ENCODE measurements at places on chromosomes 7 and 10.

DNA sequence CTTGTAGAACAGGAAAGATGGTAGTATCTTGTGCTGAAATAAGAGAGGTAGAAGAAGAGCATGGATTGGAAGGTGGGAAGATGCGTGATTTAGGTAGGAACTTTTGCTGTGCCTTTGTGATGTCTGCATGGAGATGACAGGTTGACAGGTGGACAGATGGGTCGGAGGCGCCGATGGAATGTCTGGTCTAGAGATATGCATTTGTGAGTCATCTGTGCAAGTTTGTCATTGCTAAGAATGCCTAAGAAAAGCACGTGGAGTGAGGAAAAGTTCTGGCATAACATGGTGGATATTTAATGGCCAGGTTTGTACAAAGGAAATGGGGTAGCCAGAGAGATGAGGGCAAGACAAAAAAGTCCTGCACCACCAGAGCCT lies 76.0 kb upstream of the ARMC3 start:
- no peak for DNase-seq

- peak; percentile 28 for DNase-seq
These were observed 92.4 kb upstream of the JCAD start for GRCh38 chr10:30151581-30152389.

DNA sequence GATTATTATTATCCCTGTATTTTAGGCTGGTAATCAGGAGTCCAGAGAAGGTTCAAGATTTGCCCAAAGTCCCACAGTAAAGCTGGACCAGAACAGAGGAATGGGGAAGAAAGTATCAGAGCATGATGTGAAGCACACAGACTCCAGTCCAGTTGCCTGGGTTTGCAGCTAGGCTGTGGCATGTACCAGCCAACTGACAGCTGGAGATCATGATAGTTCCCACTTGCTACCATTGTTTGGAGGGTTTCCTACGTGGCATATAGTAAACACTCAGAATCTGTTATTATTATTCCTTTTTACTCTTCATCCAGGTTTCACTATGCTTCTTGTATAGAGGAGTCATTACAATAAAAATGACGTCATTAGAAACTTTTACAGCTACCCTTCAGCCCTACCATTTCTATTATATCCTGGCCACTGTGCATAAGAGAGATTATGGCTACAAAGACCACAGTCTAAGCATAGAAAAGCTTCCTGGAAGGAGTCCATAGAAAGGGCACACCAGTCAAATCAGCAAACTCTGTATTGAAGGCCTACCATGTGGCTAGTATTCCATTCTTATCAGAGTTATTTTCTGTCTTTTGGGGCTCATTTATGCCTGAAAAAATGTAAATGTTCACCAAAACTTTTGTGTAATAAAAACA lies 66.6 kb downstream of the MTPN start:
- DNase-seq: no peak

DNA sequence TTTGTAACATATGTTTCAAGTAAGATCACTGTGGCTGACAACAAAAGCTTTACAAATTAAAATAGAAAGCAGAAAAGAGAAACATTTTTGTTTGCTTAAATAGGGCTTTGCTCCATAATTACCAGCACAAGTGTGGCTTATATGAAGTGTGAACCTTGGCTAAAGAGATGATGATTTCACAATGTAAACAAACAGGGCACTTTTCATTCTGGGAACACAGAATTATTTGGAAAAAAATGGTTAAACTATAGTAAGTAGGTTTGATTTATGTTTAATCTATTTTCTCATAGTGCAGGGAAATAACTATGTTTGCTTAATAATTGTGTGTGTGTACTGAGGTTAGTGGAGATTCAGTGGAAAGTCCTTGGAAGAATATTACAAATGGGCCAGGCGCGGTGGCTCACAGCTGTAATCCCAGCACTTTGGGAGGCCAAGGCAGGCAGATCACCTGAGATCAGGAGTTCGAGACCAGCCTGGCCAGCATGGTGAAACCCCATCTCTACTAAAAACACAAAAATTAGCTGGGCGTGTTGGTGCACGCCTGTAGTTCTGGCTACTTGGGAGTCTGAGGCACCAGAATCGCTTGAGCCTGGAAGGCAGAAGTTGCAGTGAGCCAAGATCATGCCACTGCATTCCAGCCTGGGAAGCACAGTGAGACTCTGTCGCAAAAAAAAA lies 19.1 kb upstream of the OTUD1 start:
- no peak for DNase-seq

DNA sequence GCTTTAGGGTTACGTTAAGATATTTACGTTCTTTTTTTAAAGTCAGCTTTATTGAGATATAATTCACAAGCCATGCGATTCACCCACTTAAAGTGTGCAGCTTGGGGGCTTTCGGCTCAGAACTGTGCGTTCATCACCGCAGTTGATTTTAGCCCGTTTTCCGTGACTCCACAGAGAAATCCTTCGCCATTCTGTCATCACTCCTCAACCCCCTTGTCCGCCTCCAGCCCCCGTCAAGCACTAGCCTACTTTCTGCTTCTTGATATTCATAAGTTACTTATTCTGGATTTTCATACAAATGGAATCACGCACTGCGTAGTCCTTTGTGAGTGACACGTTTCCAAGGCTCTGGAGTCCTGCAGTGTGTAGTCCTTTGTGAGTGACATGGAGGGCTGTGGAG lies 20.4 kb downstream of the FAM20C start:
- DNase-seq: no peak

- DNase-seq: peak; percentile 34
These were observed 173.6 kb downstream of the ARHGAP12 start for GRCh38 chr10:31754803-31755624.

DNA sequence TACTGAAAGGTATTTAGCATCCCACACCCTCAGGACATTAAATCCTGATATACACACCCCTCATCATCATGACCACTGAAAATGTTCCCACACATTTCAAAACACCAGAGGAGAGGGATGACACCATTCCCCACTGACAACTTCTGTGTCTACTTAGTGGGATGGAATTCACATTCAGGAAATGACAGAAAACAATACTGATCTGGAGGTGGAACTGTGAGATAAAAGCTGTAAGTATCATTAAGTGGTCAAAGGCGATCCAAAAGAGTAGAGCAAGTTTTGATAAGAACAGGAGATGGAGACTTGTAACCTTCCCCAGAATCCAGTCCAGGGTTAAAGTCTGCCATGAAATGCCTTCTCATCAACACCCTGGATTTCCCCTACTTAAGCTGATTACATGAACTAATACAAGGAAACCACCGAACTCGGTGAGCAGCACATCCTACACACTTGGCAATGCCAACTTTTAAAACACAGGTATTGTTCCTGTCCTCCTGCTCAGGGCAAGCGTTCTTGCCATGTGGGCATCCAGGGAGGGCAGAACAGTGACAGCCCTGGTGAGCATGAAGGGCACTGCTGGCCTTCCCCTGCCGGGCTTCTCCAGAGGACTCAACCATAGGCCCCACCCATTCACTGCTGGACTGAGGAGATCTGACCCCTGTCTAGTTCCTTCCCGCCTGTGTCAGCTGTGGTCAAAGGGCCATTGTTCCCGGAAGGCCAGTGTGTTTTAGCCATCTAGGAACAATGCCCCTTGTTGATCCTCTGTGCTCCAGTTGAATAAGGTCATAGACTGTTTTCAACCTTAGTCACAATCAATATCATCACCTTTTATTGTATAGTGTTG lies 85.0 kb downstream of the SGMS1 start:
- DNase-seq: no peak

DNA sequence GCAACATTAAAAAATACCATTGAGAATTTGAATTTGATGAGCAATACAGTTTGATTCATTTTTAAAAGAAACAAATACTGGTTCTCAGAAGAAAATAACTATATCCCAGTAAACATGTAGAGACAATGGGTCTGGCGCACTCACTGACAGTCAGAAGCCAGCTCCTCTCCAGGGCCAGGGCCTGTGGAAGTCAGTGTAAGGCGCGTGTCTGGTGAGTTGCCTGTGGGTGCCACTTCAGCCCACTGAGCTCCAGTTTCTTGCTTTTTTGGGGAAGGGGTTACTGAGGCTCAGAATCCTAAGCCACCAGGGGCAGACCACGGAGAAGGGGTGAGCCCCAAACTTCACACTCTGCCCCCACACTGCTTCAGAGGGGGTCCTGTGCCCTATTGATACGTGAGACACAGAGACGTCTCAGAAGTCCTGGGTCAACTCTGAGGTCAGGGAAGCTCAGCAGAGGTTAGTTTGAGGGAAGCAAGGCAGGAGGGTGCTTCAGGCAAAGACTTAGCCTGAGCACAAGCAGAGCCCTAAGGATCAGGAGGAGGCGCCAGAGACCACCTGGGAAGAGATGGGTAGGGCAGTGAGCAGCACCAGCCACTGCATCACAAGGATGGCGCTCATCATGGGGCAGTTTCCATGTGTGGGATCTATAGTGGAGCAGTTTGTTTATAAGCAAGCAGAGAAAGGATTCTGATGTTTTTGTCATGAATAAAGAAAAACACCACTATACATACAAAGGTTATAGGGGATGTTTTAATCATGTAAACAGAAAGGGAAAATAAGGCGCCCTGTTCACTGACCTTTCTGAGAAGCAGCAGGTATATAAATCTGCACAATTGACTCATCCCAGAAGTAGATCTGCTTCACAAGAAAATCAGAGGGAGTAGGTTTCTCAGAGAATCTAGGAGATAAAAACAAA lies 95.7 kb downstream of the PKD1L1 start:
- peak; percentile 5 for DNase-seq

GRCh38 chr7:26429168-26429567 lies 137.5 kb downstream of the SNX10 start:
- DNase-seq: no peak

- no peak for DNase-seq
These were observed 30.1 kb upstream of the PRLHR start for GRCh38 chr10:118625504-118625903.

- DNase-seq: no peak
These were observed 432.2 kb upstream of the KLF6 start for GRCh38 chr10:4217187-4217586.

- DNase-seq: no peak
These were observed 3.0 kb upstream of the EBF3 start for GRCh38 chr10:129966889-129967578.

- DNase-seq: no peak
These were observed 77.8 kb downstream of the BAMBI start for GRCh38 chr10:28754930-28755718.

DNA sequence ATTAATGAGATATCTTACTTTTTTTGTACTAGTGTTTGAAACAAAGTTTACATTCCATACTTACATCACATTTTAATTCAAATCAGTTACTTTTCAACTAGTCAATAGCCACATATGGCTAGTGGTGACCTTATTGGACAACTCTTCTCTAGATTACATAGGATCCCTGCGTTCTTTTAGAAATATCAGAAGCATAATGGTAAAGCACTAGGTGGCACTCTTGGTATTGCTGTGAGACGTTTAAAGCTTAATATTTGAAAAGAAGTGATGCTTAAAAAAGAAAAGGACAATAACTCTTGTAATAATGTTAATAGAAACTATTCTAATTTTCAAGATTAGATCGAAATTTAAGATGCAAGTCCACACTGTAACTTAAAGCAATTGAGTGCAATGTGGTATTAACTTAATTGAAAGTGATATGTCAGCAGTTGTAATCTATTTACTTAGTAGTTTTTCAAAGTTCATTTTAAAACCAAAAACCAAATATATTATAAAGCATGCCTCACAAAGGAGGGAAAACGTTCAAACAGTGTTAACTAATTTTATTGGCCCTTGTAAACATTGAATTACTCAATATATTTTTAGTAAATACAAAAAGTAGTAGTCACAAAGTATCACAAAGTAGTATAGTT lies 339.1 kb downstream of the ATRNL1 start:
- DNase-seq: peak; percentile 15

GRCh38 chr10:122299423-122300075 lies 28.5 kb downstream of the BTBD16 start:
- DNase-seq: no peak

GRCh38 chr7:100064162-100064561 lies 14.6 kb downstream of the ZSCAN21 start:
- no peak for DNase-seq

DNA sequence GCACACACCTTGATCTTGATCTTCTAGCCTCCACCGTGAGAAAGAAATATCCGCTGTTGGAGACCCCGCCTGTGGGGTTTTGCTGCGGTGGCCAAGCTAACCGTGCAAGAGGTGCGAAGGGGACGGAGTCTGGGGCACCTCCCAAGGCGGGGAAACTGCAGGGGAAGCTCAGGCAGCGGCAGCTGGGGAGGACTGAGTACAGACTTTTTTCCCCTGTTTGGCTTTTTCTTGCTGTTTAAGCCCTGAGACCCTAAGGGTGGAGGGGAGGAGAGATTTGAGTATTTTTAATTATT lies 108.0 kb downstream of the DNAJB6 start:
- DNase-seq: no peak

DNA sequence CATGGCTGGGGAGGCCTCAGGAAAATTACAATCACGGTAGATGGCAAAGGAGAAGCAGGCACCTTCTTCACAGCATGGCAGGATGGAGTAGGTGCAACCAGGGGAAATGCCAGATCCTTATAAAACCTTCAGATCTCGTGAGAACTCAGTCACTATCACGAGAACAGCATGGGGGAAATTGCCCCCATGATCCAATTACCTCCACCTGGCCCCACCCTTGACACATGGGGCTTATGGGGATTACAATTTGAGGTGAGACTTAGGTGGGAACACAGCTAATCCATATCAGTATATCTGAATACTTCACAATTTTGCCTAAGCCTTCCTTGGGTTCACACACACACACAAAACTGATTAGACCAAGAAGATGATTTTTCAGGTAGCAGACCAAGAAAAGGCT lies 145.1 kb upstream of the COL1A2 start:
- DNase-seq: peak; percentile 71

DNA sequence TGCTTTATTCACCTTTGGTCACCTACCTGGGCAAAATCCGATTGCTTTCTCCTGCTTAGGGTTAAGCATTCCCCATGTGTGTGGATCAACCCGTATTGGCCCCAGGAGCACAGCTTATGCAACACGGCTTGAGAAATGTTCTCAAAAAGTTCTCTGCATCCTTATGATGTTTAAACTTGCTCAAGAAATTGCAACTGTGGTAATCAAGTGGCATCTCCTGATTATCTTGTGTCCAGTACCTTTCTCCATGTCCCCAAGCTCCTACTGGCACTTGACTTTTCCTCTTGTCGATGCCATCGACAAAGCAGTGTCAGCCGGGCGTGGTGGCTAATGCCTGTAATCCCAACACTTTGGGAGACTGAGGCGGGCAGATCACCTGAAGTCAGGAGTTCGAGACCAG lies 4.7 kb upstream of the PKD2L1 start:
- no peak for DNase-seq

DNA sequence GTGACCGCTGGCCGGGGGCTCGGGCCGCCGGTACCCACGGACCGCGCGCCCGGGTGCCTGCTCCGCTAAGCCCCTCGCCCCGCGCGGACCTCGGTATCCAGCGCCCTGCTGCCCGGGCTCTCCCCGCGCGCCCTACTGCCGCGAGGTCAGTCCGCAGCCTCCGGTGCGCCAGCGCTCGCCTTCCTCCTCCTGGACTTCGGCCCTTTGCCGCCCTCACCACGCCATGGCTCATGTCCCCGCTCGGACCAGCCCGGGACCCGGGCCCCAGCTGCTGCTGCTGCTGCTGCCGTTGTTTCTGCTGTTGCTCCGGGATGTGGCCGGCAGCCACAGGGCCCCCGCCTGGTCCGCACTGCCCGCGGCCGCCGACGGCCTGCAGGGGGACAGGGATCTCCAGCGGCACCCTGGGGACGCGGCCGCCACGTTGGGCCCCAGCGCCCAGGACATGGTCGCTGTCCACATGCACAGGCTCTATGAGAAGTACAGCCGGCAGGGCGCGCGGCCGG lies 483 bp downstream of the GDF10 start:
- no peak for DNase-seq

GRCh38 chr10:81843042-81843441 lies 32.0 kb upstream of the NRG3 start:
- no peak for DNase-seq

GRCh38 chr10:33370434-33370930 lies 36.0 kb upstream of the NRP1 start:
- no peak for DNase-seq

GRCh38 chr10:114520453-114520852 lies 116.2 kb upstream of the AFAP1L2 start:
- DNase-seq: peak; percentile 64

Measured in NCI-H69 (cell line).